ENCODE measurements at places on chromosomes 3 and 15.

GRCh38 chr3:5057857-5058324, 64.2 kb upstream of the ARL8B start:
- peak; percentile 5 for DNase-seq

GRCh38 chr3:132037056-132037455, 2.2 kb upstream of the CPNE4 start:
- DNase-seq: no peak

DNA sequence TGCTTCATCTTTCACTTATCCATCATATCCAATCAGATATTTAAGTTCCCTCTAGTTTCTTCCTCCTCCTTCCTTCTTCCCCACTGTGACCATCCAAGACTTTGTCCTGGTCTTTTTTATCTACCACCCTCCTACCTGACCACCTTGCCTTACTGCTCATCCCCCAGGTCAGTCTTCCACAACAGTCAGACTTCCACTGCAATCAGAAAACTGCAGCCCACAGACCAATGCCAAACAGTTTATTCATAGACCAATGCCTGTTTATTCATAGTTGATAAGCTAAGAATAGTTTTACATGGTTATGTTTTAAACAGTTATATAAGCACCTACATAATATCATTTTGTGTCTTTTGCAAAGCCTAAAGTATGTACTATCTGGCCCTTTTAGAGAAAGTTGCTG, 65.5 kb downstream of the TRIM69 start:
- no peak for DNase-seq

DNA sequence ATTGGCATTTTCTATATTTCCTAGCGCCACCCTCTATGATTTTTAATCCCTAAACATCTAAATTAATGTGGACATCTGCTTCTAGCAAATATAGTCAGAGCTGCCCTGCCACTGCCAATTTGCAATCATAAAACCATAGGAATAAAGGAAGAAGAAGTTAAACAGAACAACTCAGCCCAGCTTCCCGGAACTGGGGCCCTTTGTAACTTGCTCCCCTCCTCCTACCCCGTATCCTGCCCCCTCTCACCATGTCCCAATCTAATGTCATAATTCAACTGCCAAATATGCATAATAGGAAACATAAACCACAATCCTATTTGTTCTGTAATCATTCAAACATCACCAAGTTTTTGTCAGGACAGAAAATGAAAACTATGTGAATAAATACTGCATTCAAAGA, 74.4 kb upstream of the ACP3 start:
- DNase-seq: no peak

- DNase-seq: peak; percentile 46
These were observed 251.2 kb downstream of the SLC9A9 start for GRCh38 chr3:143596957-143597642.

DNA sequence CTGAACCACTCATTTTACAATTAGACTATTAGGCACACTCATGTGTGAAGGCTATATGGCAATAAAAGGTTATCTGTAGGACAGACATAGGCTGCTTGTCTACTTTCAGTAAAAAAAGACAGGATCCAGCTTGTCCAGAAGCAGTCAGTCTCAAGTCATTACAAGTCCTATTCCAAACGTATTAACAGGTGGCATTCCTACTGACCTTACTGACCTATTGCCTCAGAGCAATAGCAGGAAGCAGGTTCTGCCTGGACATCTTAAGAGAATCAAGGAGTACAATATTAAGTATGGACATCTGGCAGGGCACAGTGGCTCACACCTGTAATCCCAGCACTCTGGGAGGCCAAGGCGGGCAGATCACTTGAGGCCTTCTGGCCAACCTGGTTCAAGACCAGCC, 7.0 kb downstream of the CMTM6 start:
- no peak for DNase-seq

GRCh38 chr3:61438253-61439121, 122.9 kb upstream of the PTPRG start:
- no peak for DNase-seq

- no peak for DNase-seq
These were observed 172.6 kb upstream of the LRRC3B start for GRCh38 chr3:26449996-26450395.
